Fibroblast of mammary gland (primary cell): ENCODE measurements at places on chromosomes 1 and 21.

DNA sequence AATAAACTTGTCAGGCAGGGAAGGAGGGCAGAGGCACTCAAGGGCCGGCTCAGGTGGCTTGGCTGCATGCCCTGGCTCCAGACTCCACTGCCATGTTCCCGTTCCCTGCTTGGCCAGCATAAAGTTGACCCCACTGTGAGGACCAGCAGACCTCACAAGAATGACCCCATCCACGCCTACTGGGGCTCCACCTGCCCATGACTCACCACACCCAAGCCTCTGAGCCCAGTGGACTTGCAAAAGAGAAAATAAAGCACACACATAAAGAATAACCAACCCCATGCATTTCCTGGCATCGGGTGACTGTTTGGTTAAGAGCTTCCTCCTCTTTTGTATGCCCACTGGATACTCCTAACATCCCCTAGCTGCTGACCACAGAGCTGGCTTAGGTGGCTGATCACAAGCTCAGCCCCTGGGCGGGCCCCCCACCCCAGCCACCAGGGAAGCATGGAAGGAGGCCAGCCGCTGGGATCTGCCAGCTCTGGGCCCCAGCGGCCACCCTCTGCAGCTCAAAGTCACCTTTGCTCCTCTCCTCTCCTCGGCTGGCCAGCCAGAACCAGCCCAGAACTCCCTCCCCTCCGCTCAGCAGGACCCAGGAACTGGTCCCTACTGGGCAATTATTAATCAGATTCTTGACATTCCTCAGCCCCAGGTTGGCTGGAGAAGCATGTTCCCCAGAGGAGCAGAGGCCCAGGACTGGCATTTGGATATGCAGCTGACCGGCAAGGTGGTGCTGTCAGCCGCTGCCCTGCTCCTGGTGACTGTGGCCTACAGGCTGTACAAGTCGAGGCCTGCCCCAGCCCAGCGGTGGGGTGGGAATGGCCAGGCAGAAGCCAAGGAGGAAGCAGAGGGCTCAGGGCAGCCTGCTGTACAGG, at the start of gene KLHDC7A:
Gene KLHDC7A, plus strand, starts transcription at position 616 of the 875 bp plus-strand sequence. Its CDS starts 52 bp downstream, at position 668.
- DNase-seq, result no peak

GRCh38 chr1:173608503-173609216, 5.8 kb upstream of the SLC9C2 start:
- DNase-seq, result no peak

DNA sequence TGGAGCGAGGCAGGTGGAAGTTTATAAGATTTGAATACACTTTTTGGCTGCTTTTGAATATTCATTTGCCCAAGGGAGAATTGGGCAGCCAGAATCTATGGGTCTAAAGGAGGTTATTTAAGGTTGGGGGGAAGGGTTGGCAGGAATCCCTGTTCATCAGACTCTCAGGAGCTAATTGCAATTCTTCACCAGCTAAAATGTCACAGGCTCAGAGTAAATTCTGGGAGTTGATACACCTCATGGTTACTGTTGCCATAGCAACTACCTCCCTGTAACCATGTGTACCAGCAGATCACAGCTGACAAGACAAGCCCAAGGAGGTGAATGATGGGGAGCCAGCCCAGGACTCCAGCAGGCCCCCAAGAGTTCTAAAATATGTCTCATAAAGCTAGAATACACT, 75.5 kb downstream of the CAMK2N1 start:
- DNase-seq, result peak; percentile 30

GRCh38 chr1:181127898-181128453, 39.5 kb downstream of the IER5 start:
- DNase-seq, result peak; percentile 17

DNA sequence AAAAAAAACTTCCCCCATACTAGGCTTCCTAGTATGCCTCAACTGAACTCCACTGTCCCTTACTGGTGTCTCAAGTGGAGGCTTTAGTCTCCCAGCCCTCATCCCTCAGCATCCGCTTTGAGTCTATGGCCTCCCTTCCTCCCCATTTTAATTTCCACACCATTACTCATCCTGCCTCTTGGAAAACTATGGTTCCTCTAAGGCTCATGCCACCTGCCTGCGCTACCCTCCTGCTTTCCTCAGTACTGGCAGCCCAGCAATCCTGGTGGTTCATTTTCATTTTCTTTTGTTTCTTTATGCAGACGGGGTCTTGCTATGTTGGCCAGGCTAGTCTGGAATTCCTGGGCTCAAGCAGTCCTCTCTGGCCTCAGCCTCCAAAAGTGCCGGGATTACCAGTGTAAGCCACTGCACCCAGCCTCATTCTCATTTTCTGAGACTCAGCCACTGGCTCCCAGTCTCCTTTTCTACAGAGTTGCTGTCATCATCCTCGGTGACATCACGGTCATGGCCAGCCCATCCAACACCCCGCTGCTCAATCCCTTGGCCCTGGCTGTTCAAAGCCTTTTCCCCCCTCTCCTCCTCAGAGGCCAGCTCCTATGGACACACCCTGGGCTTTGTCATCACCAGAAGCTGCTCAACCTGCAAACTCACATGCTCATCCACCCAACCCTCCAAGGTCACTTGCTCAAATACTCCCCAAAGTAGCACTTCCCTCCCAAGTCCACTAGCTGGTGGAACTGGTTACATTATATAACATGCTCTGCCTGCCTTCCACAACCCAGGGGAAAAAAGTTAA, 2.3 kb upstream of the PMVK start:
- DNase-seq, result no peak

DNA sequence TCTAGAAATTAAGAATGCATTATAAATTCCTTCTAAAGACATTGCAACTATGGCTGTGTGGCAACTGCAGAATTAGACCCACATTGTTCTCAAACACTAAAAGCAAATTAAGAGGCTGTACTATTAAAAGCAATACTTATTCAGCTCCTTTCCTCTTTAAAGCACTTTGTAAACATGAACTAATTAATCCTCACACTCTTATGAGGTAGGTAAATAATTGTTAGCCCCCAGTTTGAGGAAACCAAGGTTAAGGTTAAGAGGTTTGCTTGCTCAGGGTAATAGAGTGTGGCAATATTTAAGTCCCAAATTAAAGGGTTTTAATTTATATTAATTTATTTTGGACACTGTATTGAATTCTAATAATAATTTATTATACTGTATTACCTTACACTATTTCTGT, 553.8 kb downstream of the LRRIQ3 start:
- no peak for DNase-seq

DNA sequence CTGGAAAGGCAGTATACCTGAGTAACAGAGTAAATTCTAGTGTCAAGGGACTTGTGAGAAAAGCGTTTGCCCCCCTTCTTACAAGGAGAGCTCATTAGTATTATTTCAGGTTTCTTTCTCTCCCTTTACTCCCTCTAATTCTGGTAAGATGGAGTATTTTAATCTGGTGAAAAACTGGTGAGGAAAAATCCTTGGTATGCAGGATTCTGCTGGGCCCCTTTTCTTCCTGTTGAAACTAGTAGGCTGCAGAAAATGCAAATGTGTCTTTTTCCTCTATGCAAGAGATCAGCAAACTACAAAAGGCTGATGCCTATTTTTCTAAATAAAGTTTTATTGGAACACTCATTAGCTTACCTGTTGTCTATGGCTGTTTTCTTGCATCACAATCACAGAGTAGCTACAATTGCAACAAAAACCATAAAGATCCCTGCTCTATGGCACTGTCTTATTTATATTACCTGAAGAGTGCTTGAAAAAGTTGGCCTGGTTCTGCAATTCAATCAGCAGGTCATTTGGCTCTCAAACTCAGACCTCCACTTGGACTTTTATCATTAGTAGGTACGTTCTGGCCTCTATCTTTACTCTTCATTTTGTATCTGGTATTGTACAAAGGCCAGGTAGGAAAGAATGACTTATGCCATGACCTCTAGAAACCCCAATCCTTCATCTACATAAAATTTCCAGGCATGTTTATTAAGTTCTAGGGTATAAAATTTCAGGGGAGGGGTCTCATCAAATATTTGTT, 109.6 kb downstream of the AKT3 start:
- DNase-seq, result no peak

DNA sequence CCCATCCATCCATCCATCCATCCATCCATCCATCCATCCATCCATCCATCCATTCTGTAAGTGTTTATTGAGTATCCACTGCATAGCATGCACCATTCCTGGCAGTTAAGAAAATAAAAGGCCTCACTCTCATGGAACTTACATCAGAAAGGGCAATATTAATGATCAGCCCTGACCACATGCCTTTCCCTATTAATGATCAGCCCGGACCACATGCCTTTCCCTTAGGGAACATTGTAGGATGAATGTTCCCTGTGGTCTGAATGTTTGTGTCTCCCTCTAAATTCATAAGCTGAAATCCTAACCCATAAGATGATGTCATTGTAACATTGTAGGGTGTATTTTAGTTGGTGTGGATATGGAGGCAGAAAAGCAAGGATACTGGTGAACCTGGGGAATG, 365.8 kb downstream of the KIF26B start:
- no peak for DNase-seq

- DNase-seq, result no peak
Observed at GRCh38 chr1:207670192-207670591, 25.3 kb downstream of the CR1L start.

- DNase-seq, result peak; percentile 44
Observed at GRCh38 chr21:46459356-46460112, 843 bp downstream of the DIP2A start.

DNA sequence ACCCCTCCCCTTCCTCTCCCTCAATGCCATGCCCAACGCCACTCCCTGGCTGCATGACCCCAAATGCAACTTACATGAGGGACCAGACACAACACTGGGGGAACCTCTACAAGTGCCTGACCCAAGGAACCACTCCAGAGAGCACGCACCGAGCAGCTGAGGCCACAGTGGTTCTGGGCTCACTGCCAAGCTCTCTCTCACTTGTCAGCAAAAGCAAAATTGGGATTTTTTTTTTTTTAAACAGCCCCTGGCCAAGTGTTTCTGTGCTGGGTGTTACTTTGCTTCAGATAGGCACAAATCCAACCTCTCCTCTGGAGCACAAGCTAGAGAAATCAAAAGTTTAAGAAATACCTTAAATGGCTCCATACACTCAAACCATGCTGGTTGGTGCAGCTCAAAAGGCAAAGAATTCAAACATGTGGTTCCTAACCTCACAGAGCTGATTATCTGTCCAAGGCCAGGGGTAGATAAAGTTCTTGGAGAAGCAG, 363.0 kb downstream of the SETD4 start:
- DNase-seq, result peak; percentile 52
